Stimulated activated CD8-positive, alpha-beta memory T cell treated with anti-CD3 and anti-CD28 coated beads, Interleukin-7, amount 100 ng/mL, for 1 hour (primary cell): ENCODE measurements at places on chromosomes 3 and 15.

DNA sequence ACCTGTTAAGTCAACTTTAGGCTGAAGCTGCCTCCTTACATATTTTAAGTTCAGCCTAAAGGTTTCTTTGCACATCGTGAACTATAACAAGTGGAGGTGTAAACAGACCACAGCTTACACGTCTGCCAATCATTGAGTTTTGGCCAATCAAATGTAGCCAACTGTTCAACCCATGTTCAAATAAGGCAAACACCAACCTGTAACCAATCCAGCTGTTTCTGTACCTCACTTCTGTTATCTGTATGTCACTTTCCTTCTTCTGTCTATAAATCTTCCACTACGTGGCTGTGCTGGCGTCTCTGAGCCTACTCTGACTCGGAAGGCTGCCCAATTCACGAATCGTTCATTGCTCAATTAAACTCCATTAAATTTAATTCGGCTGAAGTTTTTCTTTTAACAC is 356.0 kb downstream of the TBC1D5 start:
- DNase-seq, result no peak

DNA sequence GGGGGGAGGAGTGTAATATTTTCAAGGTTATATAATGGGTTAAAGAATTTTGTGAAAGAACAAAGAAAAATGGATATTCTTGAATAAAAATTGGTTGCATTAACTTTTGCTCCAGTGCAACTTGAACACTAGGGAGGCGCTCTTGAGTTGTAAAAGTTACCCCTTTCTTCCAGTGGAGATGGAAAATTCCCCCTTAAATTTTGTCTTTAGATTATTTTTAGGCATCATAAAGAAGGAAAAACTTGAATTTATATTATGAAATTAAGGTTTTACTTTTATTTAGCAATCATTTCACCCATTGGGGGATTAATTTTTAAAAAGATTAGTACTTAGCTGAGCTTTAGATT is 550 bp upstream of the CHD2 start:
- DNase-seq, result no peak

GRCh38 chr15:27422997-27423396 is 452.0 kb downstream of the GABRG3 start:
- no peak for DNase-seq

GRCh38 chr15:67827562-67828277 is 2.4 kb downstream of the SKOR1 start:
- DNase-seq, result no peak

DNA sequence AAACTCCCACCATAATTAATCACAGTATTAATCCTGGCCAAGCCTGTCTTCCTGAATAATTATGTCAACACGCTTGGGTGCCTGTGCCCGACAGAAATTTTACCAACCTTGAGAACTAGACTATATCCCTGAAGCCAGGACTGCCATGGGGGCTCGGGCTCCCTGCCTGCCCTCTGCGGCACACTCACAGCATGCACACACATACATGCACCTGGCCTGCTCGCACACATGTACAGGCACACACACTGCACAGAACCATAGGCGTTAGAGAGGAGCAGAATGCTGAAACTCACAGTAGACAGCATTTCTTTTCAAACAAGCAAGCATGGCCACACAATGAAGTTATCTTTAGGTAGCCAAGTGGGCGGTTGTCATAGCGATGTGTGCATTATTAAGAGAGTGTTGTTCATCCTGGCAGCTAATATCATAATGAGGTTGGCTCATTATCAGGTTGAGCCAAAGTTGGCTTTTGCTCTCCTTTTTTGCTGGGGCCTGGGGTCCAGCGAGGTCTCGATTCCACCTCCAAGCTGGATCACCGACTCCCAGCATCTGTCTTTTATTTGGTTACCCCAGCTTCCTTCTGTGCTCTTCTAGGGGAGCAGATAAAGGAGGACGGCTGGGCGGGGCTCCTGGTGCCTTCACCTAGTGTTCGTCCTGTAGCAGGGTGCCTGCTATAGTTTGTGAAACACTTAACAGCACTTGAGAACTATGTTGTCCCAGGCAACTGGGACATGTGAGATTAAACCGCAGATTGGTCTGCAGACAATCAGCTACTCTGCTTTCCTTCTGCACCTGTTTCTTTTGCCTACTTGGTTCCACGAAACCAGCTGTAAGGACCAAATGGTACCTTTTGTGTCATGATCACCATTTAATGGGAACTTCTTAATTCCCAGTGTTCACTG is 91.4 kb downstream of the ZNF621 start:
- no peak for DNase-seq

- DNase-seq, result no peak
These were observed 55.8 kb downstream of the TRIM71 start for GRCh38 chr3:32873531-32874130.
